ENCODE measurements at places on chromosomes 2 and 18.

- DNase-seq: no peak
Measured at GRCh38 chr2:219443697-219444023, 9.0 kb downstream of the SPEG start.

- DNase-seq: no peak
Measured at GRCh38 chr2:195322324-195322723, 334.7 kb upstream of the SLC39A10 start.

- DNase-seq: peak; percentile 10
Measured at GRCh38 chr18:62420151-62420512, 95.0 kb downstream of the TNFRSF11A start.

- no peak for DNase-seq
Measured at GRCh38 chr18:48132797-48133655, 202.6 kb upstream of the SMAD2 start.

- no peak for DNase-seq
Measured at GRCh38 chr18:13471971-13472628, 253.5 kb downstream of the LDLRAD4 start.

DNA sequence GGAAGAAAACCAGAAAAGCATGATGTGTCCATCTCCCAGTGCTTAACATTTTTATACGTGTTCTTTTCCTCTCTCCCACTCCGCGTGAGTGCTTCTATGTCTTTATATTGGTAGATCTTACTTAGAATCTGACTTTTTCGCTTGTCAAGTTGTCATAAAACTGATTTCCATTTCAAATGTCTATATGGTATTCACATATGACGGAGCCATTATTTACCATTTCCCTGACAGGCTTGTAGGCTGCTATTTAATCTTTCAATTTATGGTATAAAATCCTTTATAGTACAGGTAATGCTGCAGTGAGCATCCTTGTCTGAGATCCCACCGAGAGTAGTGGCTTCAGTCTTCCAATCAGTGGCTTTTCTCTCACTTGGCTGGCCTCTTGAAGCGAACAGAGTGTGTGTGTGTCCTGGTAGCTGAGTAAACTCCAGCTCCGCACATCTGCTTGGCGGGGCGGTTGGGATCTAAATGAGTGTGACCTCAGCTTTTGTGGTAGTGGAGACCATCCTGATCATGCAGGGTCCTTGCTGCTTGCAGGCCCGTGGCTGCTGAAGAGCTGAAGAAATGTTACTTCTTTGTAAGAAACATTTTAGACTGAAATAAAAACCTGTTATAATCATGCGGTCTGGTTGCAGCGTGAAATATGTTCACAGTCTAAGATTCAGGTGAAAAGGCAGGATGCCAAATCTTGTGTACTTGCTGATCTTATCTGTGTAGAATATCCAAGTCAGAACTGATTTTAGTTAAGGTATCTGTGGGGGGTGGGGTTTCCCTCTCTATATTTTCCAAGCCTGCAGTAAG is 40.2 kb downstream of the INPP4A start:
- no peak for DNase-seq
